ENCODE measurements at places on chromosomes 6 and 20. TPM values are rescaled to one million over a fixed set of nuclear protein-coding genes. Genes with fewer than 3 reads are reported as not detected.

- DNase-seq: no peak
- H3K27ac ChIP-seq: no peak overlapping the region
- no peaks in the 10 kb centered on the region for H3K4me1 ChIP-seq
- no peak overlapping the region for H3K4me3 ChIP-seq
- H3K27me3 ChIP-seq: no peaks in the 10 kb centered on the region
Measured at GRCh38 chr20:59138114-59138748, 25.4 kb upstream of the ZNF831 start.

DNA sequence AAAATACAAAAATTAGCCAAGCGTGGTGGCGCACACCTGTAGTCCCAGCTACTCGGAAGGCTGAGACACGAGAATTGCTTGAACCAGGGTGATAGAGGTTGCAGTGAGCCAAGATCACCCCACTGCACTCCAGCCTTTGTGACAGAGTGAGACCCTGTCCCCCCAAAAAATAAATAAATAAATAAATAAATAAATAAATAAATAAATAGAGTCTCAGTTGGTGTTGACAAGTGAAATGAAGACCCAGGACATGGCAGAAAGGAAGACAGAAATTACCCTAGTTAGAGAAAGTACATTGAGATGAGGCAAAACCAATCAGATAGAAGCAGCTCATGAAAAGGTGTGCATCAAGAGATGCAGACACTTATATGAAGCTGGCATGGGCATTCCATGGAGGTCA, 105.0 kb downstream of the IBTK start:
- no peaks in the 10 kb centered on the region for H3K27me3 ChIP-seq
- H3K4me3 ChIP-seq: no peak overlapping the region
- no peaks in the 10 kb centered on the region for H3K36me3 ChIP-seq
- DNase-seq: no peak
- H3K27ac ChIP-seq: no peak overlapping the region

- H3K36me3 ChIP-seq: peaks cover 48% of the 10 kb centered on the region
- H3K4me1 ChIP-seq: peaks cover 26% of the 10 kb centered on the region
Measured at GRCh38 chr20:49278818-49279676, 1.2 kb upstream of the ZNFX1 start.

DNA sequence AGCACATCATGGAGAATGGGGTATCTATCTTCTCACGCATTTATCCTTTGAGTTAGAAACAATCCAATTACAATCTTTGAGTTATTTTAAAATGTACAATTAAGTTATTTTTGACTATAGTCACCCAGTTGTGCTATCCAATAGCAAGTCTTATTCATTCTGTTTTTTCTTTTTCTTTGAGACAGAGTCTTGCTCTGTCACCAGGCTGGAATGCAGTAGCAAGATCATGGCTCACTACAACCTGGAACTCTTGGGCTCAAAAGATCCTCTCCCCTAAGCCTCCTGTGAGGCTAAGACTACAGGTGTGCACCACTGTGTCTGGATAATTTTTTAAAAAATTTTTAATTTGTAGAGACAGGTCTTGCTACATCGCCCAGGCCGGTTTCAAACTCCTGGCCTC, 201.5 kb upstream of the ZNF217 start:
- H3K4me1 ChIP-seq: peaks cover 5% of the 10 kb centered on the region
- no peak overlapping the region for H3K4me3 ChIP-seq
- H3K27me3 ChIP-seq: no peaks in the 10 kb centered on the region
- no peak for DNase-seq

Gene RBPJL
- polyA plus RNA-seq: not detected

- H3K27me3 ChIP-seq: no peaks in the 10 kb centered on the region
- no peaks in the 10 kb centered on the region for H3K36me3 ChIP-seq
- H3K4me3 ChIP-seq: no peak overlapping the region
- no peak for DNase-seq
Measured at GRCh38 chr6:156423075-156423474, 354.1 kb upstream of the ARID1B start.

Gene RSPO4
- not detected for polyA plus RNA-seq

Gene MRAP2
- polyA plus RNA-seq: 1.2 TPM

Gene OPN5
- polyA plus RNA-seq: not detected

GRCh38 chr6:99850841-99851240, 143.2 kb downstream of the MCHR2 start:
- no peaks in the 10 kb centered on the region for H3K27me3 ChIP-seq
- no peaks in the 10 kb centered on the region for H3K36me3 ChIP-seq
- no peaks in the 10 kb centered on the region for H3K4me1 ChIP-seq
- no peak overlapping the region for H3K27ac ChIP-seq
- DNase-seq: no peak
- no peak overlapping the region for H3K4me3 ChIP-seq

DNA sequence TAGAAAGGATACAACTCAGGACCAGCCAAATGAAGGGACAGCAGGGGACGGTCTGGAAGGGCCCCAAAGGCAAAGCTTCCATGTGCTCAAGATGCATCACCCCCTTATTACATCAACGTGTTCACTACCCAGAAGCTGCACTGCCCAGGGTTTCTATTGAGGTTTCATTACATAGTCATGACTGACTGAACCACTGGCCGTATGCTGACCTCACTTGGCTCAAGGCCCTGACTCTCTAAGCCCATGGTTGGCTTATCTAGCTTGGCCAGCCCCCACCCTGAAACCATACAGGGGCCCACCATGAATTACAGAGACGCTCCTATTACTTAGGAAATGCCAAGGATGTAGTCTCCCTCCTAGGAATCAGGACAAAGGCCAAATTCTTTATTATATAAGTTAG, 179.4 kb downstream of the FOXC1 start:
- H3K4me1 ChIP-seq: no peaks in the 10 kb centered on the region
- DNase-seq: no peak
- no peaks in the 10 kb centered on the region for H3K36me3 ChIP-seq
- H3K4me3 ChIP-seq: no peak overlapping the region

DNA sequence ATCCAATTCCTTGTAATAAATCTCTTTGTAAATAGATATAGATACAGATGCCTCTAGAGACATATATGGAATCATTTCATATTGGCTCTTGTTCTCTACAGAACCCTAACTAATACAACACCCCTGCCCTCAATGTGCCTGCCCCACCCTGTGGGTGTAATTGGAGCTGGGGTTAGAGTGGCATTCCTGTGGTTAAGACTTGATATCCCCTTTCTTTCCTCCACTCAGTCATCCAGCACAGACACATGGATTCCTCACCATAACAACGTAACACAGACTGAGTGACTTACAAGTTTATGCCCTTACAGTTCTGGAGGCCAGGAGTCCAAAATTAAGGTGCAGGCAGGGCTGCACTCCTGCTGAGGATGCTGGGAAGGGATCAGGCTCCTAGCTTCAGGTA, 42.8 kb downstream of the C6orf118 start:
- no peak for DNase-seq
- H3K27ac ChIP-seq: no peak overlapping the region
- H3K27me3 ChIP-seq: no peaks in the 10 kb centered on the region
- no peaks in the 10 kb centered on the region for H3K36me3 ChIP-seq
- H3K4me3 ChIP-seq: no peak overlapping the region
- no peaks in the 10 kb centered on the region for H3K4me1 ChIP-seq

Gene EYA4
- polyA plus RNA-seq: 0.22 TPM

GRCh38 chr6:11202513-11203305, 29.8 kb downstream of the NEDD9 start:
- H3K4me1 ChIP-seq: peaks cover 3% of the 10 kb centered on the region
- no peaks in the 10 kb centered on the region for H3K27me3 ChIP-seq
- H3K36me3 ChIP-seq: no peaks in the 10 kb centered on the region
- H3K27ac ChIP-seq: peak overlapping the region; percentile 37
- DNase-seq: peak; percentile 37
- H3K4me3 ChIP-seq: no peak overlapping the region

DNA sequence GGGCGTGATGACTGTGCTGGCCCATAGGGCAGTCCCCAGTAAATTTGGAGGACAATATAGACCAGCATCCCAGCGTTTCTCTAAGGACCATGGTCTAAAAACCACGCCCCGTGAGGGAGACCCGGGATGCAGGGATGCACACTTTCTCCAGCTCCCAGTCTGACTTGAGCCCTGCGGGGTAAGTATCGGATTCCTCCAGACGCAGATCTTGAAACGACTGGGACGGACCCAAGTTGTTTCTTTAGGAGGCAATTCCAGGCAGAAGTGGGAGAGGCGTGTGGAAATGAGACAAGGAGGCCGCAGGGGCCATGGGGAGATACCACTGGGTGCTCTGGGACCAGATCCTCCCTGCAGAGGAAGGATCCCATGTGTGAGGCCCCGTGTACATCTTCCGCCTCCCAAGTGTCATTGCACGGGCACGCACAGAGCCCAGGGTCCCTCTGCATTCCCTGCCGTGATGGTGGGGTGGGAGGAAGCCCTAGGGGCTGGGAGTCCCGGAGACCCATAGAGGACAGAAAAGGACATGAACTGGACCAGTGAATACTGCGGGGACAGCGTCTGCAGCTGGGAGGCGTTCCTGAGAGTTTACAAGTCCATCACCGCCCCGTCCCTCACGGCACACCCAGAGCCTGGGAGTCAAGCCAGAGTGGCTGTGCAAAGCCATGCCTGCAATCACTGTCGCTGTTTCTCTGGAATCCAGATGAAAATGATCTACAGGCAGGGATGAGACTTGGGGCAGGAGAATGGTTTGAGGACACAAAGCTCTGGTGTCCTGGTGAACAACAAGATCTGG, 522.9 kb downstream of the CDH26 start:
- no peaks in the 10 kb centered on the region for H3K4me1 ChIP-seq
- H3K27ac ChIP-seq: no peak overlapping the region
- DNase-seq: no peak
- H3K36me3 ChIP-seq: no peaks in the 10 kb centered on the region

DNA sequence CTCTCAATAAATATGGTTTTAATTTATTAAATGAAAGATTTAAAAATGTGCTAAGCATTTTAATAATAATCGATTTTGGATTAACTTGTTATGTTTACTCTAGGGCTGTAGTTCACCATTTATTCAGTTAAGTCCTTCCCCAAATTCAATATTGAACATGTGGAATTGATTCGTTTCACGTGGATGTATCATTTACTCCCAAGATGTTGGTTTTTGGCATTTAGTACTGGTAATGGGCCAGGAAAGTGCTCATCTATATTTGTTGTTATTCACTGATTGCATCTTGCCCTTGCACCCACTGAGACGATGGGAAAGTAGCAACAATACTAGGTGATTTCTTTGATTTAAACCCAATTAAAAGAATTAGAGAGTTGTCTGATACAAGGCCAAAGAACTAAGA, 97.1 kb downstream of the ESR1 start:
- no peak overlapping the region for H3K4me3 ChIP-seq
- H3K4me1 ChIP-seq: no peaks in the 10 kb centered on the region
- no peak for DNase-seq

Gene ADGB
- polyA plus RNA-seq: not detected

GRCh38 chr20:3077618-3078134, 6.3 kb downstream of the OXT start:
- H3K27me3 ChIP-seq: peaks cover 32% of the 10 kb centered on the region
- H3K4me1 ChIP-seq: peaks cover 8% of the 10 kb centered on the region
- H3K36me3 ChIP-seq: no peaks in the 10 kb centered on the region

Gene NNAT
- not detected for polyA plus RNA-seq

- peaks cover 10% of the 10 kb centered on the region for H3K4me1 ChIP-seq
- no peak overlapping the region for H3K27ac ChIP-seq
- no peak overlapping the region for H3K4me3 ChIP-seq
- H3K27me3 ChIP-seq: no peaks in the 10 kb centered on the region
- DNase-seq: no peak
Measured at GRCh38 chr6:35091346-35092083, 49.6 kb downstream of the TCP11 start.

Gene CBFA2T2
- 6.5 TPM for polyA plus RNA-seq

- peaks cover 1% of the 10 kb centered on the region for H3K27me3 ChIP-seq
- peak overlapping the region; percentile 36 for H3K4me3 ChIP-seq
- H3K36me3 ChIP-seq: peaks cover 2% of the 10 kb centered on the region
- DNase-seq: no peak
- peak overlapping the region; percentile 58 for H3K27ac ChIP-seq
- H3K4me1 ChIP-seq: peaks cover 6% of the 10 kb centered on the region
Measured at GRCh38 chr20:63216849-63217471, 1.0 kb upstream of the YTHDF1 start.

DNA sequence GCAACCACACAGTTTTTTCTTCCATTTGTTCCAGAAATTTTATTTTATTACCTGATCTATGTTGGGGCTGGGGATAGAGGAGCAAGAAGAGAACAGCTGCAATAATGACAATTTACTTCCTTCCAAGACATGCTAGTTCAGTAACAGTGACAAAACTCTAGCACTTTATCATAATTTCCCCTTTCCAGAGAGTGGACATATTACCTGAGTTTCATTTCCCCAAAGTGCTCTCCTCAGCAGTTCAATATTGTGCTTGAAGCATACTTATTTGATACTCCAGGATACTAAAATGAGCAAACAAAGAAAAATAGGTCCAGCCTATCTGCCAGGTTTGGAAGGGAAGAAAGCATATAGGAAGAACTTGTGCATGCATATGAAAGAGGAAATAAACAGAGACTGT, 157.7 kb downstream of the ID4 start:
- H3K27me3 ChIP-seq: peaks cover 2% of the 10 kb centered on the region
- no peaks in the 10 kb centered on the region for H3K4me1 ChIP-seq
- H3K27ac ChIP-seq: no peak overlapping the region
- H3K4me3 ChIP-seq: no peak overlapping the region
- H3K36me3 ChIP-seq: no peaks in the 10 kb centered on the region
- DNase-seq: no peak

DNA sequence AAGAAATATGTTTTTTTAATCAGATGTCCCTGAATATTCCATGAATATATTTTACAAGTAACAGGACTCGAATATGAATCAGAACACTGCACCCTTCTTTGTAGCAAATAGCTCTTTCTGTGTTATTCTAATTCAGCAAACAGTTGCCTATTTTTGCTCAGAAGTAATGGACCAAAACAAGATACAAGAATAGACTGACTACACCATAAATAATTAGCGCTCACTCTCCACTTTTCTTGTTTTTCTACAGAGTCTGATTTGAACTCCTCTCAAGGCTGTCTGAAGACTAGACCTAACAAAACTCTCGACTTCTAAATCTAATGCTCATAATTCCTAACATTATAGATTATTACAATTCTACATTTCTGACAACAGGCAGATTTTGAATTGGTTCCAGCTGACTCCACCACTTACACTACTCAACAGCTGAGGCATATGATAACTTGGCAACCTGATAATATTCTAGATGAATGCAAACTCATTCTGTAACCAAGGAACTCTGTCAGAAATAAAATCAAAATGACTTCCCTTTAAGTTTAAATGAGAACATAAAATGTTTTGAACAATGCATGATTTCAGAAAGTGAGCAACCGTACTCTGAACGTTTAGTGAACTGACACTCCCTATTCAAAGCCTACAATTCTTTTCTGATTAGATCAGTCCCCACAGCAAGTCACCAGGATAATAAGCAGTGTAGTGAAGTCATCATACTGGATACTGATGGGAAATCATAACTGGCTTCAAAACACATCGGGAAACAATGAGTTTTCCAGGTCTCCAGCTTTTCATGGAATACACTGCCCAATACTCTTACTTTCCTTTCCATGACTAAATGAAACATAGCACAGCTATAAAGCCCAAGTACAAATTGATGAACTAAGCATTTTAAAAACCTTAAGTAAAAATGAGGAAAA, 114.2 kb upstream of the BEND6 start:
- H3K4me3 ChIP-seq: no peak overlapping the region
- peaks cover 4% of the 10 kb centered on the region for H3K4me1 ChIP-seq
- no peak overlapping the region for H3K27ac ChIP-seq
- DNase-seq: no peak
